ENCODE measurements at places on chromosomes 12 and 14.

GRCh38 chr12:66903782-66904396, 225.0 kb upstream of the GRIP1 start:
- peak; percentile 10 for DNase-seq

- peak; percentile 74 for DNase-seq
Observed at GRCh38 chr14:105419195-105420091, at the start of gene MTA1. Gene MTA1 (plus strand): TSS chr14:105419827. CDS start chr14:105420036, 209 bp downstream.

DNA sequence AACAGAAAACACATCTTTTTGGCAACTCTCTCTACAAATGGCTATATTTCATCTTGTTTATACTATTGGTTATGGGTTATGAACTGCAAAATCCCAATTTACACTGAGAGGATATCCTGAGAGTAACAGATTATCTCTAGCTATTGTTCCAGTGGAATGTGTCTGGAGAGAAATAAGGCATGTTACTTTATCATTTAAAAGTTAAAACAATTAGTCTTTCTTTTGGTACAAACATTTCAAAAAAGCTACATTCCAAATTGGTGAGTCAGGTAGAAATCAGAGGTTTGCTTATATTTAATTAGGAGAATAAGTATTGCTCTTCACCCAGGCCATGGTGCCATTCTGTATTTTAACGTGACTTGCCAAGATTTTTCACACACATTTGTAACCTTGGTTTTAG, 411.6 kb downstream of the CCER1 start:
- no peak for DNase-seq

- DNase-seq, result no peak
Observed at GRCh38 chr12:108120863-108121165, 8.3 kb upstream of the WSCD2 start.
